ENCODE measurements at places on chromosomes 2 and 18.

GRCh38 chr2:219737270-219737691 is 109.9 kb downstream of the SLC4A3 start:
- peak; percentile 56 for DNase-seq

GRCh38 chr2:174775571-174775980 is 11.3 kb upstream of the CHRNA1 start:
- no peak for DNase-seq

DNA sequence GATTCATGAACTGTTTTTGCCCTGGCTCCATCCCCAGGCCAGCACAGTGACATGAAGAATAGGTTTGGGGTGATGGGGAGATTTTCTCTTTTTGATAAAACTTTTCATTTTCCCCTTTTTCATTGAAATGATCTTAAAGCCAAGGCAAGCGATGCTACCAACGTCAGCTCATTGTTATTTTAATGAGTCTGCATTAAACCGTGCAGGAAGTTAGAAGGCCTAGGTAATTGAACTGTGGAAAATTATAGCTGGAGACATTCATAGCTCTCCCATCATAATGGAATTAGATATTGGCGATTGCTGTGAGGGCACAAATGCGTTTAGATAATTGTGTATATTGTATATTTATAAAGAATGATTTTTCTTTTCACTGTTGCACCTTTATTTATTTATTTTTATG is 33.2 kb downstream of the SMARCAL1 start:
- no peak for DNase-seq

- no peak for DNase-seq
Measured at GRCh38 chr2:24169023-24169422, 5.8 kb upstream of the FAM228A start.

DNA sequence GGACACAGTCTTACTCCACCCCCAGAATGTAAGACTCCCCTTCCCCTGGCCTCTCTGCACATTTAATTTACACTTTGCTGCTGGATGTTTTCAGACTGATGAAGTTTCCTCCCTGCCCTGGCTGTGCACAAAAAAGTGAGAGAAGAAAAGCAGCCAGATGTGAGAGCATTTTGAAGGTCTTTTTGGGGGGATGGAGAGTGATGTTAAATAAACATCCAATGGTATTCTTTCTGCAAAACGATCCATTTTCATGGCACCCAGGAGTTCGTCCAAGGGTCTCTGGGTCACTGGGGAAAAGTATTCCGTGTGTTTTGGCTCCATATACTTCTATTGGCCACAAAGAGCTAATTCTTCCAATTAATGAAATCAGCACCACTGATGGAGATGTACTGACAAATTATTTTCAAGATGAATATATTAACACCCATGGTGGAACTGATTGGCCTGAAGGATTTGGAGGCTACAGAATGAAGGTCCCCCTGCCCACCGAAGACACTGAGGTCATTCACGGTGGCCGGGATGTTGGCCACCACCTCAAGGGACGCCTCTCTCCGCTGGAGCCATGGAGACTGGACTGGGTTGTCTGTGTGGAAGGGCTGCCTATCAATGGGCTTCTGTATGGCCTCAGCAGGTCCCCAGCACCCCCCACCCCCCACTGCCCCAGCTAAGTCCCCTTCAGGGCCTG is 107.6 kb upstream of the PKDCC start:
- DNase-seq = peak; percentile 69

DNA sequence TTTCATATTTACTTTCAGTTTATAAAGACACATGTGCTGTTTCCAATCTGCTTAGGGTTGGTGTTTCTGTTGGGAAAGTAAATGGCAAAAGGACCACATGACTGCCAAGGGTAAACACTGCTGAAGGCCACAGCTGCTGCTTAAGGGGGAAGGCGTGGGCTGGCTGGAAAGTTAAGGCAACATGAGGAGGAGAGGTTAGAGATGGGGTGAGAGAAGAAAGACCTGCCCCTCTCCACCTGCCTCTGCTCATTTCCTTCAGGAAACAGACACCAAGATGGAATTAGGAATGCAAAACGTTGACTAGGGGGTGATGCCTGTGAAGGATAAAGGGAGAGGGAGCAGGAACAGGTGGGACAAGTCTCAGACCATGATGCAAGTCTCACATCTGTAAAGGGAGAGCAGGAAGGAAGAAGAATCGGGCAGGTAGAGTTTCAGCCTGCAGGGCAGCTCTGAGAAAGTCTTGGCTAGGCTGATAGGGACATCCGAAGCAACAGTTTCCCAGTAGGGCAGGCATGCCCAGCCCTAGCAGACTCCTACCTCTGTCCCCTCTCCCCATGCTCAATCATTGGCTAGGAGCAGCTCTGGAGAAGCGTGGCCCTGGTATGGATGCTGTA is 86.0 kb downstream of the CDC42EP3 start:
- peak; percentile 30 for DNase-seq

DNA sequence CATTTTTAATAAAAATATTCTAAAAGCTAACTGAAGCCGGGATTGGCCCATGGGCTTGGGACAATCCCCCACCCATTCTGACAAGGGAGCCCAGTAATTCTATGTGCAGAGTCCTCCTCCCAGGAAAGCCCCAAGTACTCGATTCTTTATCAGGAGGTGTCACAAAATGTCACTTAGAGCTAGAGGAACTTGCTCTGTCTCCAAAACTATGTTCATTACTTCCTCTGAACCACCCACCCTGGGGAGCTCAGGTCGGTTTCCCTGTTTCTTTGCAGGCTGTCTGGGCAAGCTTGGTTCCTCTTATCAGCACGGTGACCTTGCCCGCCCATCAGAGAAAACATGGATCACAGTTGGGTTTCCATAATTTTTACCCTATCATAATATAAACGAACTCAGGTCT is 430.6 kb upstream of the ID2 start:
- no peak for DNase-seq

- peak; percentile 76 for DNase-seq
Measured at GRCh38 chr2:23925702-23926289, 1.1 kb downstream of the ATAD2B start.

- DNase-seq = no peak
Measured at GRCh38 chr2:58047373-58047935, 848 bp downstream of the VRK2 start.

GRCh38 chr18:46213295-46213694 is 109.1 kb downstream of the HAUS1 start:
- no peak for DNase-seq

DNA sequence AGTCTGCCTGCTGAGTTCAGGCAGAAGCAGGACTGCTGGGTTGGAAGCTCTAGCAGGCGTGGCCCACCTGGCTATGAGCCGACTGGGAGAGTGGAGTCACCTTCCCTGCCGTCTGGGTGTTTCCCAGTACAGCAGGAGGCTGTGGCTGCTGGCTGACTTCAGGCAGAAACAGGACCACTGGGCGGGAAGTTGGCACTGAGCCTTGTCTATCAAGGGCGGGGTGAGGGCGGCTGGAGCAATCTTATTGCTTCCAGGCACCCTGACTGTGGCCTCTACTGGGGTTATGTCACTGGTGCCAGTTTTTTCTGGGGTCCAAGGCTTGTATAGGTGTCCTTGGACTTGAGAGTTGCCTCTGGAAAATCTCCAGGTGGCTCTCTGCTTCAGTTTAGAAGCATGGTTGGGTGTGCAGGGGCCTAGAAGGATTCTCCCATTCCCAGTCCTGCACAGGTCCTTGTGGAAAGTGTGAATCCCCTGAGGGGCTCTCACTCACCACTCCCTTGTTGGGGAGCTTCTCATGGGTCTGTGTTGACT is 30.5 kb downstream of the LTBP1 start:
- DNase-seq = peak; percentile 50

- DNase-seq = no peak
Measured at GRCh38 chr2:102181376-102181775, 5.4 kb upstream of the IL1RL2 start.

DNA sequence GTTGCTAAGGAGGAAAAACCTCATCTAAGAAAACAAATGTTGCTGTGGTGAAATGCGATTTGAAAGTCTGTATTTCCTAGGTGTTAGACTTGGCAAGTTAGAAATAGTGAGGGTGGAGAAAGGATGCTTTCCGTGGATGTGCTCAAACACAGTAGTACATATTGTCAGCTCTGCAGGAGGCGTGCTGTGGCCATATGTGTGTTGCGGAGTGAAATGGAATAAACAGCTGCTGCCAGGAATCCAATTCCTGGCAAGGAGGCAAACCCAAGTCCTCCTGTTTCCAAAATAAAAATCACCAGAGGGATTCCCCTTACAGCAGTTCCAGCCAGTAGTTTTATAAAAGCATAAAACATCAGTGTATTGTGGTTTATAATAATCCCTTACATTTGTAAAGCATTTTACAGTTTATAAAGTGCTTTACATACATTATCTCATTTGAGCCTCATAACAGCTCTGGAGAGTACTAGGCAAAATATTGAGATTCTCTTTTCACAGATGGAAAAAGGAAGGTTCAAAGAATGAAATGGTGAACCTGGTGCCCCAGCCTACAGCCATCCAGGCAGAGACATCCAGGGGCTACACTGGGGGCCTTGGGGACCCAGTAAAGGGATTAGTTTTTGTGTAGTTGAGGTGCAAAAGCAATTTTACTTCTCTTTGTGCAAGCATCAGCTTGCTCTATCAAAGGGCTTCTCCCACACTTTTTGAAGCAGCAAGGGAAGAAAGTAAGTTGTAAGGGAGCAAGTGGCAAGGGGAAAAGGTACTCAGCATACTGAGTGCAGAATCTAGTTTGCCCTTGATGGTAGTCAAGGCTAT is 206.0 kb downstream of the AGPS start:
- DNase-seq = peak; percentile 94

- DNase-seq = no peak
Measured at GRCh38 chr2:64649626-64650025, 4.1 kb downstream of the SERTAD2 start.

GRCh38 chr2:41880561-41881243 is 167.1 kb upstream of the PKDCC start:
- DNase-seq = no peak

DNA sequence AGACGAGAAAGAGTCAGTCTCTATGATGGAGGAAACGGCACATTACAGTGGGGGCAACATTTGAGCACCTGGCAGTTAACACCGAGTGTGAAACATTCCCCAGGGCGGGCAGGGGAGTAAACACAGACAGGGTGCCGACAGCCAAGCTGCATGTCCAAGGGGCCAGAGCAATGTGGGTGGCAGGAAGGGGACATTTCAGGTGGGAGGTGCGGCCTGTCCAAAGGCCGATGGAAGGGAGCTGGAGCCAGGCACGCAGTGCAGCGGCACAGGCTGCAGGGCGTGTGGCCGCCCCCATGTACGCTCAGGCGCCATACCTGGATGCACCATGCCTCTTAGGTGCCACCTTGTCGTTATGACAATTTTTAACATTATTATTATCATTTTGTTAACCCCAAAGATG is 43.3 kb downstream of the TIMM21 start:
- DNase-seq = no peak

DNA sequence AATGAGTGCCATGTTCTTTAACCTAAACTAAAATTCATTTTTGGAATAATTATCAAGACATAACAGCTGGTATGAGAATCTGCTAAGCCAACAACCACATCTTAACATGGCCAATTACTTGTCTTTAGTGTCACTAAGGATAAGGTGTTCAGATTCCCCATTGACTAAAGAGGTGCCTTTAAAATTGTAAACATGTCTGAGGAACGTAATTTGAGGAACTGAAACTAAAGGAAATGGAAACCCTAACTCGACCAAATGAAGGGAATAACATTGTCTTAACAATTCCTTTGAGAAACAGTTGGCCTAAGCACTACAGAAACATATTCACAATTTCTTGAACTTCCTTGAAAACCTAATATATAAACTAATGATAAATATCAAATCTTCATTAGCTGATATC is 355.4 kb upstream of the GULP1 start:
- no peak for DNase-seq

DNA sequence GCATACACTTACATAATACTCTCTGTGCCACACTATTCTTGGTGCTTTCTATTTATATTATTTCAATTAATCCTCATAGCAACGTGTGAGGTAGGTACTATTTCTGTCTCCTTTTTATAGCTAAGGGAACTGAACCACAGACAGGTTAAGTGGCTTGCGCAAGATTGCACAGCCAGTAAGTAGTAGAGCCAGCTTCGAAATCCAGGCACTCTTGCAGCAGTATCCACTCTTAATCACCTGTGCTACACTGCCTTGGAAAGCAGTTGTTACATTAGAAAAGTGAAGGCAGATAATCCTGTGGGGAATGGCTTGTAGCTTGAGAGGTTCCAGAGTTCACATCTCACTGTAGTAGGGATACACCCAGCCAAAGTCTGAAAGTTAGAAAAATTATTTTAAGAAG is 198.3 kb downstream of the LDLRAD4 start:
- DNase-seq = no peak

GRCh38 chr2:43593254-43593653 is 2.6 kb downstream of the THADA start:
- DNase-seq = no peak

GRCh38 chr2:169050476-169051240 is 18.7 kb upstream of the DHRS9 start:
- DNase-seq = no peak

DNA sequence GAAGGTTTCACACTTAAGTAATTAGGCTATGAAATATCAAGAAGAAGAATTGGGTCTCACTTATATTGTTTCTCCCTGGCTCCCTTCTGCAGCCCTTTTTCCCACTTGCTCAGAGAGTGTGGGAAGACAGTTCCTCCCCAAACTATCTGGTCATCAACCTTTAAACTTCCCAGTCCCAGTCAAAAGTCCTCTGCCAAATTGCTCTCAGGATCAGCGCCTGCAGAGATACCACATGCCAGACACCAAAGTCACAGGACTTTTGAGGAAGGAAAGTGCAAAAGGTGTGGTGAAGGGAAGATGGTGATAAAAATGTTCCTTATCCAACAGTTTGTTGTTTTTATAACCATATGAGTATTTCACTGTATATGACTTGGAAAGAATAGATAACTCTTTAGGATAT is 51.3 kb downstream of the DLGAP1 start:
- DNase-seq = no peak

DNA sequence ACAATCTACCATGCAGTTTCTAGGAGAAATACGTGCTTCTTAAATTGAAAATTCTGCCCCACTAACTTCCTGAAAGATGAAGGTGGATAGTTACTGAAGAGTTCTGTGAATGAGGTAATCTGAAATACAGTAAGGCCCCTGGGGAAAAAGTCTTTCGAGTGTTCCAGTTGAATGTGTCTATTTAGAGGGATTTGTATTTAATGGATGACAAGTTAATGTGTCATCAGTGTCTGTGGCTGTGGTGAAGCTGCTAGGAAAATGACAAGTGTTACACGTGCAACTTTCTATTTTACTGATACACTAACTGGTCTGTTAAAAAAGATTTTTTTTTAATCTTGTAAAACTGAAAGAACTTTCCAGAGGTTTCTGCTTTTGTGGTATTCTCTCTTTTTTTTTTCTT is 384.6 kb downstream of the STK39 start:
- no peak for DNase-seq

DNA sequence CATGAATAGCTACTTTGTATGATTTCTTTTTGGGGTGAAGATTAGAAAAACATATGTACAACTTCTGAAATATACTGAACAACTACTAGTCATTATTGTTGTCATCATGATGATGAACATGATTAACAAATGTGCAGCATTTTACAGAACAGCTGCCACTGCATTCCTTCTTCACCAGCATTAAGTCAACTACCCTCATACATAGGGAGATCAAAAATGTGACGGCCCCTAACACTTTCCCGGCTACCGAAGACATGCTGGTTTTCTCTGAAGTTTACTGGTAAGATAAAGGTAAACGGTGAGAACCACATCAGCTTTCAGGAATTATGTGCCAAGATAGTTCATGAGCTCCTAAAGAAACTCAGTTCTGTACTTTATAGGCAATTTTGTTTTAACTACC is 121.0 kb upstream of the LRATD1 start:
- no peak for DNase-seq

Data from femur (tissue), 1 donor.